ENCODE measurements at places on chromosomes 6 and 20.

- peak; percentile 87 for DNase-seq
- H3K4me1 ChIP-seq, result no peaks in the 10 kb centered on the region
- no peak overlapping the region for H3K4me3 ChIP-seq
- no peaks in the 10 kb centered on the region for H3K27me3 ChIP-seq
- no peak overlapping the region for H3K27ac ChIP-seq
- H3K36me3 ChIP-seq, result no peaks in the 10 kb centered on the region
These were observed 120.2 kb downstream of the MBOAT1 start for GRCh38 chr6:20092071-20092566.

DNA sequence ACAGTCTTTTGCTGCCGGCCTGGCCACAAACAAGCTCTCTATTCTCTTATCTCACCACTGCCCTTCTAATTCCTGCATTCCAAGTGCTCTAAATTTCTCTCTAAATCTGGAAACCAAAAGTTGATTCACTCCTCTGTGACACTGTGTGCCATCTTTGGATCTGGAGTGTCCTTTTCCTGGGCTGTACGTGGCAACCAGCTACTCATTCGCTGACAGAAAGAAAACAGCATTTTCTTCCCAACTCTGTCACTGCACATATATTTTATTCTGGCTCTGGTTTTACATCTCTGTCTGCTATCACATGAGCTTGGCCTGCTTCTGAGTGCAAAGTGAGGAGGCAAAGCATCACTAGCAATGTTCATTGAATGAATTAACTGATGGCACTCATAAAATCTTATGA is 397.2 kb upstream of the MAP3K7 start:
- no peaks in the 10 kb centered on the region for H3K36me3 ChIP-seq
- H3K4me3 ChIP-seq, result no peak overlapping the region
- no peak overlapping the region for H3K27ac ChIP-seq
- no peaks in the 10 kb centered on the region for H3K4me1 ChIP-seq

DNA sequence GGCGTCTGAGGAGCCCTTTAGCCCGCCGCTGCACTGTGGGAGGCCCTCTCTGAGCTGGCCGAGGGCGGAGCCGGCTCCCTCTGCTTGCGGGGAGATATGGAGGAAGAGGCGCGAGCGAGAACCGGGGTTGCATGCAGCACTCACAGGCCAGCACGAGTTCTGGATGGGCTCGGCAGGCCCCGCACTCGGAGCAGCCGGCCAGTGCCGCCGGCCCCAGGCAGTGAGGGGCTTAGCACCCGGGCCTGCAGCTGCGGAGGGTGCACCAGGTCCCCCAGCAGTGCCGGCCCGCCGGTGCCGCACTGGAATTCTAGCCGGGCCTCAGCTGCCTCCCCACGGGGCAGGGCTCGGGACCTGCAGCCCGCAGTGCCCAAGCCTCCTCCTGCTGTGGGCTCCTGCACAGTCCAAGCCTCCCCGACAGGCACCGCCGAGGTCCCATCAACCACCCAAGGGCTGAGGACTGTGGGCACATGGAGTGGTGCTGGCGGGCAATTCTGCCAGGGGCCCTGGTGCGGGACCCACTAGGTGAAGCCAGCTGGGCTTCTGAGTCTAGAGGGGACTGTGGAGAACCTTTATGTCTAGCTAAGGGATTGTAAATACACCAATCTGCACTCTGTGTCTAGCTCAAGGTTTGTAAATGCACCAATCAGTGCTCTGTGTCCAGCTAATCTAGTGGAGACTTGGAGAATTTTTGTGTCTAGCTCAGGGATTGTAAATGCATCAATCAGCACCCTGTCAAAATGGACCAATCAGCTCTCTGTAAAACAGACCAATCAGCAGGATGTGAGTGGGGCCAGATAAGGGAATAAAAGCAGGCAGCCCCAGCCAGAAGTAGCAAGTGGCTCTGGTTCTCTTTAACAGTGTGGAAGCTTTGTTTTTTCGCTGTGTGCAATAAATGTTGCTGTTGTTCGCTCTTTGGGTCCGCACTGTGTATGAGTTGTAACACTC is 329.7 kb upstream of the JARID2 start:
- no peak overlapping the region for H3K4me3 ChIP-seq
- no peak overlapping the region for H3K27ac ChIP-seq
- no peaks in the 10 kb centered on the region for H3K36me3 ChIP-seq
- no peaks in the 10 kb centered on the region for H3K4me1 ChIP-seq

GRCh38 chr6:157859775-157860504 is 36.9 kb downstream of the SNX9 start:
- H3K4me3 ChIP-seq, result no peak overlapping the region
- DNase-seq, result no peak
- H3K4me1 ChIP-seq, result peaks cover 6% of the 10 kb centered on the region
- no peak overlapping the region for H3K27ac ChIP-seq
- H3K27me3 ChIP-seq, result no peaks in the 10 kb centered on the region

DNA sequence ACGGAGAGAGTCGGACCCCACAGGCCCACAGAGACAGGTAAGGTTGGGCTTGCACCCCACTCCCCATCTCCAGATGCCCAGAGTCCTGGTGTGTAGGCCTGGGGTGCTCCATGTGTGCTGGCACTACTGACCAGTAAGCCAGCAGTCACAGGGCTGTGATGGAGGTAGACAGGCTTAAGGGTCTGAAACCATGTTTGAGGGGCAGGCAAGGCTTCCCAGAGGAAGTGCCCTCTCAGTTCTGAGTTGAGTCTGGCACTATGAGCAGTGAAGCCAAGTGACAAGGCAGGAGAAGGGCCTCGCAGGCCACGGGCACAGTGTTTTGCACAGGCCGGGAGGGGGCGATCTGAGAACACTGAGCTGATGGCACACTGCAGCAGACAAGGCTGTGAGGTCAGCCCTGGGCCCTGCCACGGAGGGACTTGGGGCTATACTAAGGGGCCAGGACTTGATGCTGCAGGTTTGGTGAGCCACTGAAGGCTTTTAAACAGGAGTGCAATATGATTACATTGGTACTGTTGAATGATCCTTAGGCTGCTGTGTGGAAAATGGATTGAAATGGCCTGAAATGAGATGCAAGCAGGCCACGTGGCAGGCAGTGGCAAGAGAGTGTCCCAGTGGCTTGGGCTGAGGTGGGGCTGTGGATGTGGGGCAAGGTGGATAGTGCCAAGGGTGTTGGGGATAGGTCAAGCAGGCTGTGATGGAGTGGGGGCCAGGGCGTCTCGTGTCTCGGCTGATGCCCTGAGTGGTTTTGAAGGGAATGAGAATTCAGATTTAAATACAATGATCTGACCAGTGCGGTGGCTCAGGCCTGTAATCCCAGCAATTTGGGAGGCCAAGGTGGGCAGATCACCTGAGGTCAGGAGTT is 20.3 kb downstream of the TTBK1 start:
- H3K4me3 ChIP-seq, result no peak overlapping the region
- peak; percentile 86 for DNase-seq
- no peaks in the 10 kb centered on the region for H3K27me3 ChIP-seq
- no peak overlapping the region for H3K27ac ChIP-seq
- no peaks in the 10 kb centered on the region for H3K36me3 ChIP-seq

DNA sequence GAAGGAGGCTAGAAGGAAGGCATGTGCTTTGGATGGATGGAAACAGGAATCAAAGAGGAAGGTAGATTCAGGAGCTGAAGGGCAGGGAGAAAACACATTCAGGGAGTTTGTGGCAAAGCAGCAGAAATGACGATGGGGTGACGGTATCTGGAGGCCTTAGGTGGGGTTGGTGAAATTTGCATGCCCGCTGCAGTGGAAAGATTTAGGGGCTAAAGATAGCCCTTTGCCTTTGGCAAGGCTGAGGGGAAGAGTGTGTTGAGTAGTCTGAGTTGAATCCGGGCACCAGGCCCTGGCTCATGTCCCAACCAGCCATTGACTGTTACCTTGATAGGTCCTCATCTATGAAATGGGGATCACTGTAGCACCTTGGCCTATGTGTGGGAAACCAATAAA is 1.3 kb downstream of the GZF1 start:
- peaks cover 7% of the 10 kb centered on the region for H3K4me1 ChIP-seq
- DNase-seq, result no peak
- no peaks in the 10 kb centered on the region for H3K27me3 ChIP-seq
- H3K36me3 ChIP-seq, result peaks cover 2% of the 10 kb centered on the region
- no peak overlapping the region for H3K4me3 ChIP-seq
- no peak overlapping the region for H3K27ac ChIP-seq

GRCh38 chr6:11970114-11970513 is 42.0 kb upstream of the HIVEP1 start:
- no peaks in the 10 kb centered on the region for H3K36me3 ChIP-seq
- peaks cover 3% of the 10 kb centered on the region for H3K4me1 ChIP-seq
- DNase-seq, result no peak
- H3K27ac ChIP-seq, result no peak overlapping the region
- H3K4me3 ChIP-seq, result no peak overlapping the region
